ENCODE measurements at places on chromosomes 6 and 20.

- no peak for DNase-seq
These were observed 500.1 kb downstream of the CDKAL1 start for GRCh38 chr6:21034345-21034744.

- DNase-seq = peak; percentile 43
These were observed 282.9 kb upstream of the RUNX2 start for GRCh38 chr6:45045253-45045601.

GRCh38 chr6:111653979-111654378, 48.3 kb upstream of the TRAF3IP2 start:
- DNase-seq = no peak

DNA sequence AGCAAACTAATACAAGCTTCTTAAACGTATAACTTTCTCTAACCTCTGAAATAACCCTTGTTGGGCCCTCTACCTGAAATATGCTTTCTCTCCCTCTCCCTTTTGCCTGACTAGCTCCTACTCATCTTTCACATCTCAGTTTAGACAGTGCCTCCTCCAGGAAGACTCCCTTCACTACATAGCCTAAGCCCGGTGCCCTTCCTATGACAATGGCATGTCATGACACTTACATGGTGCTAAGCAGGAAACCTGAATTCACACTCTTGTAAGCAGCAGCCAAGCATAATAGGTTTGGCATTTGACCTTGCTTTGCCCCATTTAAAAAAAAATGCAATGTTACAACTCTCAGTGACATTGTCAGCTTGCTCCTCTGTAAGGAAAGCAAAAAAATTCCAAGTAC, 33.1 kb upstream of the FBXL4 start:
- peak; percentile 50 for DNase-seq

GRCh38 chr6:93213028-93213427, 206.3 kb downstream of the EPHA7 start:
- no peak for DNase-seq

DNA sequence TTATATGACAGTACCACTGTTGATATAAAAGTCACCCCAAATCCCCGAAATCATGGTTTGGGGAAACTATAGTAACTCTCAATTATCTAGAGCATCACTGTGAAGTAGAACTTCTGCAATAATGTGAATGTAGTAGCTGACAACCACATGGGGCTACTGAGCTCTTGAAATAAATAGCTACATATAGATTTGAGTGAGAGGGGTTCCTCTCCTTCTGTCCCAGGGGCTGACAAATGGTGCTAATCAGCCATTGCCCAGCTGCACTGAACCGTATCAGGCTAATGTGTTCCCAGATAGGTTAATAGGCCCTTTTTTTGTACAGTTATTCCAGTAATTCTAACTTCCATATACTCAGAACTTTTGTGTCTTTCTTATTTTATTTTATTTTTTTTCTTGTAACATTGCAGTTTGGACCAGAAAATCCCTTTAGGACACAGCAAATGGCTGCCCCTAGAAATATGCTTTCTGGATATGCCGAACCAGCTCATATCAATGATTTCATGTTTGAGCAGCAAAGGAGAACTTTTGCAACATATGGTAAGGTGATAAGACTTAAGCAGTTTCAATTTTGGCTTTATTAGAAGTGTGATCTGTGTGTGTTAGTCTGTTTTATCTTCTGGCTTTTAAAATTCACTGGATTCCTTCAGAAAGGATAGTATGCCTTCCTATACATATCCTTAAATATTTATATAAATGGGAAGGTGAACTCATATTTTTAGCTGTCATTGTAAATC, 21.1 kb downstream of the CDC40 start:
- peak; percentile 78 for DNase-seq

DNA sequence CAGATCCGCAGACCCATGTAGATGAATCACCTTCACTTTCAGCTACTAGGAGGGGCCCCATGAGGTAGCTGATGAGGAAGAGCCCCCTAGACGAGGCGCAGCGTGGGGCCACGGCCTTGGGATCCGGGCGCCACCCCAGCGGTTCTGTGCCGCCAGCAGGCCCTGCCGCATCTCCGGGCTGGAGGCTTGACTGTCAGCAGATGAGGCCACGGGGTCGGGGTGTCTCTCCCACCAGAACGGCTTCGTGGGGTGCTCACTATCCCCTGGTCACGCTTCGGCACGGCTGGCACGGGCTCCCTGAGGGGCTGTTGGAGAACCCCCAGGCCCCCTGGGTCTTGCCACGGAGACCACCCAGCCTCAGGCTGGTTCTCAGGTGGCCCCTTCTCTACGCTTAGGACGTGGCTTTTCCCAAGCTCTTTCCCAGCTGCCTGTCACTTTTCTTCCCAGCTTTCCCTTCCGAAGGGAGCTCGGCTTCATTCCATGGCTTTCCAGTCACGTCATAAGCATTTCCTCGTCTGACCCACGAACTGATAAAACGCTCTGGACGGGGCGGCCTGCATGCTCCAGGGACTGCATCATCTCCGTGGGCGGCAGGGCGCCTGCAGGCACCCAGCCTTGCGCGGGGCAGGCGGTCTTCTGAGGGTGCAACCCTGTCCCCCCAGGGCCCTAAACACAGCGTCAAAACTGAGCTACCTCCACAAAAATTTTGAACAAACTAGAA, 85.9 kb downstream of the THBS2 start:
- DNase-seq = no peak

DNA sequence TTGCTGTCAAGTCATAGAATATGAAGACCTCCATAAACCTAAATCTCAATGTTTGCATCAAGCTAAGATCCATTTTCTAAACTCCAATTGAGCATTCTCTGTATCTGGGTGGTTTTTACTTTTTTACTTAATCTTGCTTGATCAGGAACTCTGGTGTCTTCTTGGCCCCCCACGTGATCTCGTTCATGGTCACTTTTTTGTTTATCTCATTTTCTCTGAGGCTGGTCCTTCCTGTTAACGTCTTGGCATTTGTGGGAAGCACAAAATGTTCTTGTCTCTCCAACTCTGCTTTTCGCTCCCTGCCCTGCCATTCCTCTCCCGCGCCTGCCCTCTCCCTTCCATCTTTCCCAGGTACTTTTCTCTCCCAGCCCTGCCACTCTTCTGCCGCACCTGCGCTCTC, 14.0 kb upstream of the MAPRE1 start:
- DNase-seq = peak; percentile 38

DNA sequence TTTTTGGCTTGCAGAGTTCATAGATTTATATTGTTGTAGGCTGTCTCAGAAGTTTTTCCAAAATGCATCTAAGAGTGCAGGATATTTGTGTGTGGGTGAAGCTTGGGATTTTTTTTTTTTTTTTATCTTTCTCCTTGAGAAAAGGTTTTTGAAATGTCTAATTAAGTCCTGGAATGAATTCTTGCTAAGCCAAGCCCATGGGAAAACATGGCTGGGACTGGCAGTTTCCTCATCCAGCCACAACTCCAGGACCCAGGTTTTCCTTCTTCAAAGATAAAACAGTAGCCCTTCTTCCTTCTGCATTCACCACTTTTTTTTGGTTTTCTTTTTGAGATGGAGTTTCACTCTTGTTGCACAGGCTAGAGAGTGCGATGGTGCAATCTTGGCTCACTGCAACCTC, 242.5 kb upstream of the JAG1 start:
- DNase-seq = no peak

DNA sequence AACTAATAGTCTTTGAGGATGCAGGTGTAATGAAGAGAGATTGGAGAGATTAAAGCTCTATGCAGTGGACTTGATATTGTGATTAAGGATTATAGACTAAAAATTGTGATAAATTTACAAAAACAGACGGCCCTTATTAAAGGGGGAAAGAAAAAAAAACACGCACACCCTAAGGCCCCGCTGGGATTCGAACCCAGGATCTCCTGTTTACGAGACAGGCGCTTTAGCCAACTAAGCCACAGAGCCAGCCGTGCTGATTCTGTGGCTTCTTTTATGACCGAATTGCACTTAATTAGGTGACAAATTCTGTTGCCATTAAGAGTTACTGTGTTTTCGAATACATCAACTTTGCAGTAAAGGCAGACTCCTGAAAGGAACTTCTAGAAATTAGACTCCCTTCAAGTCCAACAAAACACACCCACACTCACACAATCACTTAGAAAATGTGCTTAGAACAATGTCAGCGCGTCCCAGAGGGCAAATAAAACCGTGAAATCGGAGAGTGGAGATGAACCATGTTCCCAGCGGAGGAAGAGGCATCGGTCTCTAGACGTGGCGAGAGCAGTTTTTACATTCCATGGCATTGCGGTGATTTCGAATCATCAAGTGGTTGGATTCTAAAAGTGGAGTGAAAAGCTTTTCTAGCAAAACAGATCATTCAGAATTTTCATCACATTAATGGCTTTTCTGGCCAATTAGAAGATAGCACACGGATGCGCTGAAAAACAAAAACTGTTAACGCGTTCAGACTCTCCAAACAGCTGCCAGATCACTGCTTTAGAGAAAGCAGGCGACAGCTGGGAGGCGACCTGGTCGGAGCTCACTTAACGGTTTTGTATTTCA, 122.6 kb downstream of the GPX5 start:
- DNase-seq = peak; percentile 97

DNA sequence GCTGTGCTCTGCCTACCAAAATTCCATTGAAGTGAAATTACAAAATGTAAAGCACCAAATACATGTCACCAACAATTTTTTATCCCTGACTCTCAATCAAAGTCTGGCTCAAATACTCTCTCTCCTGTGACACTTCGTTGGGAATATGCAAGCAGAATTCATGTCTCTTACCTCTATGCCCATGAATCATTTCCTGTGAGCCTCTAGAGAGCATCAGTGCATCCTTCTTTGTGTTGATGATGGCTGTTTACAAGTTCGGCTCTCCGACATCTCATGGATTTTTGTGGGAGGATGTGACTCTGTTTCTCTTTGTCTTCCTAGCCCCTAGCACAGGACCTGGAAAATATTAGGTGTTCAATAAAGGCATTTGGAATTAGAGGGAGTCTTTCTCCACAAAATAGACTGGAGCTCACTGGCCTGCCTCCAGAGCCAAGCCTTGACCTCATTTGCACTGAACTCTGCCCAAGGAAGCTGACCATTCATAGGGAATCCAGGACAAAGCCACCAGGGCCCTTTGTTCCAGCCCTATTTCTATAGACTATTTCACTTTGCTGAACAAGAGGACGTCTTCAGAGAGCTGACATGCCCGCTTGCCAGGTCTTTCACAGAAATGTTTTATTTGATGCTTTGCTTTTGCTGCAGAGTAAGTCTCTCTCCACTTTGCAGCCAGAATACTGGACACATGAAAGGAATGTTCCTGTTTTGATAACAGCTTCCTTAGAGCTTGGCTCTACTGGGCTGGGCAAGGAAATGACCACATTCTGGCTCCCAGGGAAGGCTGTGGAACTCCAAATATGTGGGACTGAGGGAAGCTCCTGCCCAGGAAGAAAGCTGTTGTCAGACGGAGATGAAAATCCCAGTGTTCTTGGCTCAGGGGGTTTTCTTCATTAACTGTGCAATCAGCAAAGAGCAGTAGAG, 194.5 kb upstream of the CDYL start:
- DNase-seq = no peak

DNA sequence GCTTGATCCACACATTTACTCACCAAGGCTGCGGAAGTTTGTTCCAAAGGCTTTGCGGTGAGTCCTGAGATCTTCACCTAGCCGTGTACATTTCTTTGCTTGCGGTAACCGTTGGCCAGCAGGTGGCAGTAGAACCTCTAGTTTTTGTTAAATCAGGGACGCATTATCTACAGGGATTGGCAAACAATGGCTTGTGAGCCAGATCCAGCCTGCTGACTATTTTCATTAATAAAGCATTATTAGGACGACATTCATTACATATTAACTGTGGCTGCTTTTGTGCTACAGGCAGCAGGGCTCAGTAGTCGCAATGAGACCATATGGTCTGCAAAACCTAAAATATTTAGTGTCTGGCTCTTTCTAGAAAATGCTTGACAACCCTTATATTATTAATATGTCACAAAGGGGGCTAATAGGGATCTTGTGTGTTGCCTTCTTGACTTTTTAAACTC, 174.1 kb downstream of the DOK5 start:
- peak; percentile 79 for DNase-seq

All from OCI-M1 (cell line).